ENCODE measurements at places on chromosomes 3 and 15.
A peak's percentile ranks its signal among the peaks of the same experiment; 100 is the strongest.

DNA sequence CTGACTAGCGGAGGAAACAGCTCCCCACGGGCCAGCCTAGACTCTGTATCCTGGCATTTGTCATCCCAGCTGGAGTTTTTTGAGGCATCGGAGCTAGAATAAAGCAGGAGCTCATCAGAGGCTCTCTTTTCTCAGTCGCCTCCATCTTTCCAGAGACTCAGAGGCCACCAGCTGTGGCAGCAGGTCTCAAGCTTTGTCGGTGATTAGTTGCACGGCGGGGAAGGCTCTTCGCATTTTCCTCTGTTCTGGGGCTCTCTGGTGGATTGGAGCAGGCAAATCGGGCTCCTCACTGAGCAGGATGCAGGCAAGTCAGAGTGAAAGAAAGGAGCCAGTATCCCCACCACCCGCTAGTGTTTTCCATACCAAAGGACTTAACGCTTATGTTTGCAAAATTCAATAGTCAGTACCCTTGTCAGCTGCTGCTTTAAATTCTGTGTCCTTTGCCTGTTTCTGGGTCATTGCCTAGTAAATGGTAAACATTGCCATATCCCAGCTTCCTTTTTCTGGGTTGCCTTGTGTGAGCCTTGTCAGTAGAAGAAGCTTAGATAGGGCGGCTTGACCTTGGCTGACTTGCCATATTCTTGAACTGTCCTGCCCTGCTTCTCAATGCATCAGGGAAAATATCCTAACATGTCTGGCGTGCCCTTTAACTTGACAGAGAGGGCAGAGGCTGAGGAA, 127.1 kb downstream of the PTPRG start:
- peak; percentile 41 for DNase-seq

GRCh38 chr15:97014001-97014400, 683.5 kb downstream of the NR2F2 start:
- no peak for DNase-seq

GRCh38 chr15:63163217-63163616, 5.9 kb upstream of the RPS27L start:
- no peak for DNase-seq

DNA sequence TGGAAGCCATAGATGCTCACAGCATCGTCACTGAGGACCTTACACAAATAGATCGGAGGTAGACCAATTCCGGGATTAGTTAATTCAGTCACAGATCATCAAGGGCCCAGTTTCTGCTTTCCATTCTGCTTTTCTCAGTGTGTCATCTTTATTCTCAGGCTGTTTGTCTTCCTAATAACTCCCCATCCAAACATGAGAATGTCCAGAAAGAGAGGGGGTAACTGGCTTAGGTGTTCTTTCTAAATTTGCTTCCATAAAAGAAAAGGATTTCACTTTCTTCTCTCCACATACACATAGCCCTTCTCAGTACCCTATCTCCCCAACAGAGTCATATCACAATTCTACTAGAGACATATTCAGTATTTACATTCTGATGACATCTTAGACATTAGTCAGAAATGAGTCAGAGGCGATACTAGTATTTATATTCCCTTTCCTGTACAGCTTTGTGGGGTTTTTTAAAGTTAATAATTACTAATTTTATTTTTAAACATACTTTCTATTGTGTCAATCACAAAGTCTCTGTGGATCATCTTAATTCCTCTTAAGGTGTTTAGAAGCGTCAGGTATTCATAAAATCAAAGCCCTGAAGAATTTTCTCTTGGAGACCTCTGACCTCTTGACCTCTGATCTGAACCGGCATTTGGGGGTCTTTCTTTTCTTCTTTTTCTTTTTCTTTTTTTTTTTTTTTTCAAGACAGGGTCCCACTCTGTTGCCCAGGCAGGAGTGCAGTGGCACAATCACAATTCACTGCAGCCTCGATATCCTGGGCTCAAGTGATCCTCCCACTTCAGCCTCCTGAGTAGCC, 24.3 kb upstream of the IL12A start:
- no peak for DNase-seq

- no peak for DNase-seq
Observed at GRCh38 chr3:20558161-20558560, 372.2 kb upstream of the SGO1 start.

DNA sequence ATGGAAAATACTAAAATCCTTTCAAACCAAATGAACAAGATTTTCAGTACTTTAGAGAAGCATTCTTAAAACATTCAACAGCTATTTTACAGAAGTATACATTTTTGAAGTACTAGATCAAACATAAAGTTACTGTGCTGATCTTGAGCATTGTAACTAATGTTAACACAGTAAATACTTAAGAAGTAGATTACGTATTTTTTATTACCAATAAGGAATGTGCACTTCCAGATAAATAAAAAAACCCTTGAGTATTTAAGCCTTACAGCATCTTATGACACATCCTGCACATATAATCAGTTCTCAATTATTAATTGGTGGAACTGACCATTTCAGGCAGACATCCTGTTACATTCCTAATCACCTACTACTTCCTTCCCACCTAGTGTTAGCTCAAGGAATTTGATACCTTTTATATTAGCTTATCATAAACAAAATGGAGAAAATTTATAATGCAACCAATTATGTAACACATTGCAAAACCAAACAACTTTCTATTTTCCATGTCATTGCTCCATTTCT, 32.8 kb downstream of the COPS2 start:
- no peak for DNase-seq

DNA sequence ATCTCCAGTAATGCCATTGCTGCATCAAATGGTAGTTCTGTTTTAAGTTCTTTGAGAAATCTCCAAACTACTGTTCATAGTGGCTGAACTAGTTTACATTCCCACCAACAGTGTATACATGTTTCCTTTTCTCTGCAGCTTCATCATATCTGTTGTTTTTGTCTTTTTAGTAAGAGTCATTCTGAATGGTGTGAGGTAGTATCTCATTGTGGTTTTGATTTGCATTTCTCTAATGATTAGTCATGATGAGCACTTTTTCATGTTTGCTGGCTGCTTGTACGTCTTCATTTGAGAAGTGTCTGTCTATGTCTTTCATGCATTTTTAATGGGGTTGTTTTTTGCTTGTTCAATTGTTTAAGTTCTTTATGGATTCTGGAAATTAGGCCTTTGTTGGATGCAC, 10.2 kb upstream of the GCSAM start:
- no peak for DNase-seq

DNA sequence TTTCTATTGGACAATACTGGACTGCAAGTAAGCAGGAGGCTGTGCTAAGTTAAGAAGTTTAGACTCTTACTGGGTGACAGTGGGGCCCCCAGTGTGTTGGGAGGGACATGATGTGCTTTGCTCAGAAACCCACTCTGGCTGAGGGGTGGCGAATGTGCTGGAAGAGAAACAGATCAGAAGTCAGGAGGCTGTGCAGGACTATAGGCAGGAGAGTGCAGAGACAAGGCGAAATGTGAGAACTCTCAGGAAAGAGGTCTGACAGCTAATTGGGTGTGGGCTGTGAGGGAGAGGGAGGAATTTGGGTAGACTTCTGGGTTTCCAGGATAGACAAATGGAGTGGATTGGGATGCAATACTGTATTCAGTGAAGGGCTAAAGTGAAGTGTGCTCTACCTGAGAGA, 12.0 kb downstream of the SLC24A1 start:
- DNase-seq: no peak

Data from G401 (cell line).